ENCODE measurements at places on chromosomes 12 and 14.

DNA sequence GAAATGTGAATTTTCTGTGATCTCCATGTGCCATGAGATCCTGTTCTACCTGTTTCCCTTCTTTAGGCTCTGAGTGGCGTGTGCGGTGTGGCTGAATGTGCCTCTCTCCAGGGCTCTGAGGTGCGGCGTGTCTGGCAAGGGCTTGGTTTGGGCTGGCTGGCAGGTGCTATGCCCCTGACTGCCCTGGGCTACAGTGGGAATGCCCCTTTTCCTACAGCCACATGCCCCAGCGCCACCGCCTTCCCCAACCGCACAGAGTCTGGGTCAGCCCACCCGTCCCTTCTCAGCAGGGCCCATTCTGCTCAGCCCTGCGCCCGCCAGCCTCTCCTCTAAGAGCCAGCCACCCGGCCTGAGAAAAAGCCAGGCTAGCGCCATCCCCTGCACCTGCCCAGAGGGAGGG lies 24.7 kb downstream of the BTBD6 start:
- DNase-seq: no peak

DNA sequence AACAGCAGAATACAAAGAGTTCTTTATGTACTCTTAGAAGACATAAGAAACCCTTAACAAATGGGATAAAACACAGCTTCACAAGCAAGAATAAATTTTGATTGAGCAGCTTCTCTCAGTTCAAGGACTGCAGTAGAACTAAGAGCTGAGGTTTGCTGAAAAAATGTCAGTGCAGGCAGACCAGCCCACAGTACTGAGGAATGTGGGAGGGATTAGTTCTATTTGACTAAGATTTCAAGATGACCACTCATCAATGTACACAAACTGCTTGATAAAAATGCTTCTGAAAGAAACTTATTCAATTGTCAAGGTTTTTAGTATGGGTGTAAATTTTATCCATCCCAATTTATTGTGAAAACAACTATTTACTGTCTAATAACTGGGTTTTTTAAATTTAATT lies 138.4 kb downstream of the SEC23A start:
- DNase-seq: no peak

DNA sequence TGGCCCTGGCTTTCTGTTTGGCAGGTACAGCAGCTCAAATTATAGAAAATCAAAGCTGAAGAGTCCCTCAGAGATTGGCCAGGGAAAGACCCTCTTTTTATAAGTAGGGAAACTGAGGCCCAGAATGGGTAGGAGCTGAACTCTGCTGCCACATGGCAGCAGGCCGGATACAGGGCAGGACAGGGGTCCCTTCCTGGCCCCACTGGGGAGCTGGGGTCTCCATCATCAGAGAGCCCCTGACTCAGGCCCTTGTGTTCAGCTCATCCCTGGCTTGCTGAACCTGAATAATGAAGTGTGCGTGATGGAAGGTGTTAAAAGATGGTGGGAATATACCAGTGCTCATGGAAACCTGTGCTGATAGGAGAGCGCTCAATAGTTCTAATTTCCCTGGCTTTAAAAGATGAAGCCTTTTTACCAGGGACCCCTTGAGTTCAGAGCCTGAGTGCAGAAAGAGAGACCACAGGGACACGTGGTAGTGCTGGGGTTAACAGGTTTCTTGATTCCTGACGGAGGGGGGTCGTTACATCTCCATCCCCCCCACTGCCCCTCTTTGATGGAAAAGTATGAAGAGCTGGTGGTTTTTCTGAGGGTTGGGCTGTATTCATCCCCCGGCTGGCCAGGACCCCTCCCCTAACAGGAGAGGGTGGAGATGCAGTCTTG lies 4.4 kb downstream of the DLK1 start:
- DNase-seq: no peak

DNA sequence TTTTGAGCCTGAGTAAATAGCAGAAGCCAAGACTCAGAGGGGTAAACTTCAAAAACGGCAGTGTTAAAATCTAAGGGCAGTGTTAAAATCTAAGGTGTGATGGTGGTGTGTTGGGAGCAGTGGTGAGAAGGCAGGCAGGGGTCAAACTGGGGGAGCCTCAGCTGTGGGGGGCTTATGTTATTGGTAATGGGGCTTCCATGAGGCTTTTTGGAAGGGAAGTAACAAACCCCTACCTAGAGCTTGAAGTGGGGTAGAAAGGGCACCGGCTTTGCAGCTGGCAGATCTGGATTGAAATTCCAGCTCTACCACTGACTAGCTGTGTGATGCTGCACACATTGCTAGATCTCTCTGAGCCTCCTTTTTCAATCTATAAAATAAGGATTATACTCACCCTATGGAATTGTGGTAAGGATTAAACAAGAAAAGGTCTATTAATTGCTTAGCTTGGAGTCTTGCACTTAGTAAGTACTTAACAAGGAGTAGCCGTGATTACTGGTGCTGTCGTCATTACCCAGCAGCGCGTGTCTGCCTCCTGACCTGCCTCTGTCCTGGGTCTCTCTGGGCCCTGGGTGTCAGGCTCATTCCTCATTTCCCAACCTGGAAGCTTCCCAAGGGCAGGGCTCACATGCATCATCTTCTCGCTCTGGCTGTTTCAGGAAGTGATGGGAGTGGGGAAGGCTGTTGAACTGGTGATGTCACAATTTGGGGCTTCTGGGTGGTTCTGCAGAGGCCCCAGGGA lies 18.5 kb upstream of the KRT80 start:
- DNase-seq: no peak

- DNase-seq: no peak
Measured at GRCh38 chr14:104152686-104153393, 14.5 kb downstream of the KIF26A start.

GRCh38 chr12:6899837-6900519 lies 4.6 kb upstream of the LRRC23 start:
- peak; percentile 32 for DNase-seq

GRCh38 chr14:39563361-39563760 lies 131.1 kb upstream of the FBXO33 start:
- no peak for DNase-seq

DNA sequence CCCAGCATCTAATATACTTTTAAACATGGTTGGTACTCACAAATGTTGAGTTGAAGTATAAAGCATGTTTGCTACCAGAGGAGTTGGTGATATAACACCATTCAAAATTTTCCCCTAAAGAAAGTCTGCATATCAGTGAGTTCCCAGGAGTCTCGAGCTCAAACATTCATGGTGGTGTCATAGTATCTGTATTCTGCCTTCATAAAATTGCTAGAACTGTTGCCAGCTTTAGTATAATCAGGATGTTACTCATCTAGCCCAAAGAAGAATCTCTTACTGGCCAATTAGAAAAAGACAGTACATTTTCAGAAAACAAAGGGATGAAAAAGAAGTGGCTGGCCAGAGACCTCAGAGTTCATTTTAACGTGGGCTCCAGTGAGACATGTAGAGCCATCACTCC lies 374.7 kb downstream of the KCNH5 start:
- no peak for DNase-seq

DNA sequence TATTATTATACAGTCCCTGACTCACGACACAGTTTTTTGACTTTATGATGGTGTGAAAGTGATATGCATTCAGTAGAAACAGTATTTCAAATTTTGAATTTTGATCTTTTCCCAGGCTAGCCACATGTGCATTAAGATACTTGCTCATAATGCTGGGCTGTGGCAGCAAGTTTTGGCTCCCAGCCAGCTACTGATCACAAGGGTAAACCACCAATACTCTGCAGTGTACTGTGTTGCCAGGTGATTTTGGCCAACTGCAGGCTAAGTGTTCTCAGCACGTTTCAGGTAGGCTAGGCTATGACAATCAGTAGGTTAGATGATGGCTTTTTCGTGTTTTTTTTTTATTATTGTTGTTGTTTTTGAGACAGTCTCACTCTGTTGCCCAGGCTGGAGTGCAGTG lies 69.4 kb upstream of the ACTN1 start:
- DNase-seq: no peak

- no peak for DNase-seq
Measured at GRCh38 chr12:80901661-80902060, 36.1 kb downstream of the LIN7A start.

GRCh38 chr12:100058482-100059029 lies 73.8 kb upstream of the ANKS1B start:
- no peak for DNase-seq

DNA sequence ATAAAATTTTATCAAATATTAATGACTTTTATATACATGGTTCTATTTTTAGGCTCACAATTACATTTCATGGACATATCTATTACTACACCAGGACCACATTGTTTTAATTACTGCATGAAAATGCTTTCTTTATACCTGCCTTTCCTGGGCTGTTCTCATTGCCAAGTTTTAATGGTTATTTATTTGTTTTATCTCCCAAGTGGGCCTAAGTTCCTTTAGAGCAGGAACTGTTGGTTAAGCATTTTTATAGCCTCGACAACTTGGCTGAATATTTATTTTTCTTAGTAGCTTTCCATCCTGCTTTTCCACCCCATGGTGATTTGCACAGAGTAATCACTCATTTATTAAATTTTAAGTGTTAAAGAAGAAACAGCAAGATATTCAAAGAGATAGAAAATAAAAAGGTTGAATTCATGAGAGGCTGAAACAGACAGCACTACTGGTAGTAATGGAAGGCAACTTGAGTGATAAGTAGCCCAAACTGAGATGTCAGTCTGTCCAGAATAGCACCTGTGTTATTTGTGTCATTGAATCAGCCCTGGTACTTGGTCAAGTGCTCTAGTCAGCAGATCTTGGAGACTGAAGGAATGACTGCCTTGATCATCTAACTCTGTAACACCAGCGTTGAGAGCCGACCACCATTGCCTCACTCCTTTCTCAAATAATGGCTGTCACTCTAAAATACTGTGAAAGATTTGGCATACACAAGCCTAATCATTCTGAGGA lies 119.1 kb upstream of the EGLN3 start:
- DNase-seq: no peak

DNA sequence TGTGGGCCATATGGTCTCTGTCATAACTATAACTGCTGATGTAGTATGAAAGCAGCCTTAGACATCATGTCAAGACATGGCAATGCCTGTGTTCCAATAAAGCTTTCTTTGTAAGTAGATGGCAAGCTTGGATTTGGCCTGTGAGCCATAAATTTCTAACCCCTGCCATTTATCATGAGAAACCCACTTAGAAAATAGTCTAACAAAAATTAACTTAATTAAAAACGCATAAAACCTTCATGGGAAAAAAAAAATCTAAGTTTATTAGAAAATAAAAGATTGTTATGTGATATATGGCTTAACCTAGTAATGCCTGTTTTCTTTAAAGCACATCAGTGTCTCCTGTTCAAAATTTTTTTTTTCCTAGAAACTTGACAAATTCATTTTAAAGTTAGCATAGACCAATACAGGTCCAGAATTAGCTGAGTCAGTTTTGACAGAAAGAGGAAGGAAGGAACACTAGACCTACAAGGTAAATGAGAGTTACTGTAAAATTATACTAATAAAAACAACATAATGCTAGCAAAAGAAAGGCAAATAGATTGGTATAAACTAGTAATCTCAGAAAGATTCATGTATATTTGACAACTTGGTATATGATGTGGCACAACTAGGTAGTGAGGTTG lies 68.2 kb downstream of the USP15 start:
- no peak for DNase-seq

DNA sequence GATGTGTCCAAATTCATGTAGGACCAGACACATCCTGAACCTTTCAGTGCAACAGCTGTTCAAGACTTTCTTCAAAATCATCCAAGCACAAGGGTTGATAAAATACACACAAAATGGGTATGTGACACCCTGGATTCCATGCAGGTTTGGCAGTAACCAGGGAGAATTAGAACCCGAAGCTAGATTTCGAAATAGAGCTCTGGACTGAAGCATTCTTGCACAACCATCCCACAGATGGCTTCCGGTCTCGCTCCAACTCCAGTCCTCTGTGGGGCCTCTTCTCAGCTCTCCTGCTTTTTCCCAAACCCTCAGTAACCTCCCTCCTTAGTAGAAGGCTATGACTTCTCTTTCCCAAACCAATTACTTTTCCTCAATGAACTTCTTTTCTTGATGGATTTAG lies 171.3 kb downstream of the TTC7B start:
- DNase-seq: no peak

DNA sequence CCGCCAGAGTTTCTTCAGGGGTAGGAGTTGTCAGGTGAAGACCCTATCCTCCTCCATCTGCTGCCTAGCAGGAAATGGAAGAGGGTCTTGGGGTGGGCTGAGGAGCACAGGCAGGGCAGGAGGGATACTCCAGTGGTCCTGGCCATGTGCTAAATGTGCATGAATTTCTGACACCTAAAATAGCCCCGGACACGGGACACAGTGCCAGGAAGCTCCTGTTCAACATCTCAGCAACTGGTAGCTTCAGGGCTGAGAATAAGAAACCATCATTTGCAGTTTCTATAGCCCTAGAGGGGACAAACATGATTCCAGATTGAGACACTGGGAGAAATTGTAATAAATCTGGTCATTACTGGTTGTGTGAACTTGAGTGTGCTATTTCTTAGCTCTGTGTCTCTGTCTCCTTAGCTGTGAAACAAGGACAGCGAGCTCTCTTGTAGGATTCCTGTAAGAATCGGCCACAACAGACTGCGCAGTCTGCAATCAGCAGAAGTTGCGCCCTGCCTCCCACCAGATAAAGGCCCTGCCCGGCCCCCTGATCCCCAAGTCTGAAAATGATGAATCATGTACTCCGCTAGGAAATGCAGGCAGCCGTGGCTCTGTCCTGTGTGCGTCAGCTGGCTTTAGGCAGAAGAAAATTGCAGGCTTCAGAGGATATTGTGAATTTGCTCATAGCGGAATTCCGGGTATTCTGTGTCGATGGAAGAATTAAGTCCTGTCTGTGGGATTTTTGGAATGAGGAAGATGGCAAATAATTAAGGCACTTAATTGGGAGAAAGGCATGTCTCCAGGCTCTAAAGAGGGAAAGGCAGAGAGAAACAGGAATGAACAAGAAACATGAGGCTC lies 35.2 kb upstream of the MEG3 start:
- DNase-seq: no peak

- DNase-seq: no peak
Measured at GRCh38 chr12:6646276-6647082, 753 bp downstream of the ACRBP start.

DNA sequence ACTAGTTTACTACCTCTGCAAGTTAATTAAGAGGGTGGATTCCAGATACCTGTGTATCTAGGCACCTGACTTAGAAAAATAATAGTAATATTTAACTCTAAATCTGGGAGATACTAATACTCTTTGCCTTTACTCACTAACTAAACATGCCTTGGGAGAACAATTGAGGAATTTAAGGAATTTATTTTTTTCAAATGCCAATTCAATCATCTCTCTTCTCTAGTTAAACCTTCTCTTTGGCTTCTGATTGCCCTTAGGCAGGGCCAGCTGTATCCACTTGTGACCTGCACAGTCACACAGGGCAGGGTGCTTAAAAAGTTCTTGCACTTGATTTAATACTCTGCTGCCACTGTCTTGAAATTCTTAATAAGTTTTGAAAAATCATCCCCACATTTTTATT lies 142.4 kb downstream of the PLCZ1 start:
- DNase-seq: no peak

DNA sequence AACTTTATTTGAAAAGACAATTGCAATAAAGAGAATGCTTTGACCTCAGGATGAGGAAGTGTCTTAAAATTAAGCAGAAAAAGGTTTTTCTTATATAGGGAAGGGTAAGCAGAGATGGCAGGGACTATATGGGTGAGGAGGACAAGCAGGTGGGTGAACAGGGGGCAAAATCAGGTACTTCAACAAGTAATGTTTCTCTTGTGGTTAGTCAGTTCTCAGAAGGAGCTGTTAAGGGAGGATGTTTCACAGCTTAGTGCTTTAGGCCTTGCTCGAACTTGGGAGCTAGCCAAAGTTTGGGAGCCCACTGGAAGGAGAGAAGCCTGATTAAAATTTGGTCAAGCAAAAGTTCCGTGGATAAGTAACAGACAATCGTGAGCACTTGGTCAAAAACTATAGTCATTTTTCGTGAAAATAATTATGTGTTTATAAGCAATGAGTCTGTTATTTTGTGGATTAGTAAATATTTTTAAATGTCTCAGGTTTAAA lies 364.2 kb upstream of the TMPO start:
- DNase-seq: no peak
